ENCODE measurements at places on chromosomes 1 and 21. TPM values are rescaled to one million over a fixed set of nuclear protein-coding genes. Genes with fewer than 3 reads are reported as not detected.
A peak's percentile ranks its signal among the peaks of the same experiment; 100 is the strongest.

Gene DNAI4
- 5.1 TPM for total RNA-seq

Gene PLA2G5
- 0.77 TPM for total RNA-seq

Gene RBM15
- total RNA-seq, result 27.6 TPM

Gene APOBEC4
- not detected for total RNA-seq

Gene FCGR1A
- not detected for total RNA-seq

Gene TFF2
- not detected for total RNA-seq

Gene KCNE1
- total RNA-seq, result 0.26 TPM

Gene HSD3B2
- not detected for total RNA-seq

Gene NT5C1A
- not detected for total RNA-seq

Gene RASAL2
- 82.1 TPM for total RNA-seq

GRCh38 chr1:231177936-231178335 is 16.1 kb downstream of the TRIM67 start:
- DNase-seq, result no peak

GRCh38 chr1:234961456-234962339 is 166.9 kb downstream of the TOMM20 start:
- no peak for DNase-seq

GRCh38 chr1:33335020-33335419 is 14.1 kb upstream of the A3GALT2 start:
- no peak for DNase-seq

DNA sequence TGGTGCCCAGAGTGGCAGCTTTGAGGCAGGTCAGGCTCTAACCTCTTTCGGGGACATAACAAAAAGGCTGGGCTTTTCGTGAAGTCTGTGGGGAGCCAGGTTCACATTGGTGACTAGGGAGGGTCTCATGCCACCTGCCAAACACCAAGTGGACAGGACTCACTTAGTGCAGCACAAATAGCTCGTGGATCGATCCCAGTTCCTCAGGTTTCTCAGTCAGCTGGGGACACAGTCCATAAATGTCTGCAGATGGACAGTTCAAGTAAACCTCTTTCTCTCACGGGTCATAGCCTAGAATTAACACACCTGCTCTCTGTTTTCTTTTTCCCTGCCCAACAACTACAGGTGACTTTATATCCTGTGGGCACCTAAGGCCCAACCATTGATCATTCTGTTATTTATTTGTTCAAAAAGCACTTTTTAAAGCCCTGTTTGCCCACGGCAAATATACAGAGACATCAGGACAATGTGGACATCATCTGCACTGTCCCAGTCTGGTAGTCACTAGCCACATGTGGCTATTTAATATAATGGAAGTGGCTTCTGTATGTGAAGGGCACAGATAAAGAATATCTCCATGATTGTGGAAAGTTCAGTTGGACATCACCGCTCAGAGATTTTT is 53.5 kb downstream of the CAPN2 start:
- DNase-seq, result no peak

GRCh38 chr1:221824025-221824424 is 82.1 kb upstream of the DUSP10 start:
- no peak for DNase-seq

GRCh38 chr1:204431310-204432184 is 19.9 kb upstream of the PPP1R15B start:
- DNase-seq, result peak; percentile 79

DNA sequence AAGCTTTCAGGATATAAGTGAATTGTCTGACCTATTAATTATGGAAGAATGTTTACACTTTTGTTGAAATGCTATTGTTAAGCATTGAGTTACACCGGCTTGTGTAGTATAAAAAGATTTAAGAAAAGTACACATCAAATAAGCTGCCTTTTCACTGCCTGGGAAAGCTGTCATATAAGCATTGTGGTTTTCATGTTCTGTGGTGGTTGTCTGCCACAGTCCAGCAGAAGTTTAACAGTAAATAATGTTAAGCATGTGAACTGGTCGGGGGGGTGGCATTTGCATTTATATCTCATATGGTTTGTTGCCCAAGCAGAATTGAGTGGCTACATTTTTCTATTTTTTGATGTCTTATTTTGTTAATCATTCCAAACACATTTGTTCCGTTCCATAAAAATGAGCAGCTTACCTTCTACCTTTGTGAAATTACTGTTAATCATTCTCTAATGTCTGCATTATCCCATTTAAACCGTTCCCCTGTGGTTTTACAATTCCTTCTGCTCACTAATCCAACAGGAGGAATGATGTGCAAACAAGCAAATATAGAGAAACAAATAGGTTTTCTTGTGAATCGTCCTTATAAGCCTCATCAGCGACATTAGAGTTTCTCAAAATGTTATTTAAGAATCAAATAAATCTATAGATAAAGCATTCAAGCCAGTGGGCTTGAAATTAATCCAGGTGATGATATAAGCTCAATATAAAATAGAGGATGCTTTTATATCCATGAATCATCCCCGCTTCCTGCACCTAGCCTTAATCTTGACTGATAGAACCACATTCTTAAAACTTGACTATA is 160.8 kb upstream of the SAMSN1 start:
- DNase-seq, result no peak

DNA sequence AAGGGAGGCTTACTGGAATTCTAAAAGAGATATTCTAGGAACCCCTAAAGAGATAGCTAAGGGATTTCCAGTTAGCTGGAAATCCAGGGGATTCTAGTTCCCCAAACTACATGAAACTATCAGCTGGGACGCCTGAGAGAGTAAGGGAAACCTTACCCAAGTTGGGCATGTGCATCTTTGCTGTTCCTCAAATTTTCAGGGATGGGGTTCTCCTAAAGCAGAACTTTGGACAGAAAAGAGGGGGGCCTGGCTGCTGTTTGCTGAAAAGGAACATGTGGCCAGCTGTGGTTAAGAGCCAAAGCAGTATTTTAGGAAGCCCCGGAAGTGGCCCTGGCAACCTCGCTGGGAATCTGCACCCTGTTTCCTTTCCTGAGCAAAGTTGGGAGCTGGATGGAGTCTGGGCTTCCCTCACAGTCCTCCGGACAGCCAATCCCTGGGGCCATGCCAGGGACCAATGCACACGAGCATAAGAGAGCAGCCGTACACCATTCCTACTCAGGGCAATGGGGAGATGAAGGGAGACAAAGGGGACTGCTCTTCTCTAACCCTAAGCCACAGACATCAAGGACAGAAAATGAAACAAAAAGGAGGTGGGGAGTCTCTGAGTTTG is 154.3 kb downstream of the PLXNA2 start:
- DNase-seq, result no peak

GRCh38 chr1:87956072-87956471 is 627.4 kb downstream of the LMO4 start:
- DNase-seq, result no peak

DNA sequence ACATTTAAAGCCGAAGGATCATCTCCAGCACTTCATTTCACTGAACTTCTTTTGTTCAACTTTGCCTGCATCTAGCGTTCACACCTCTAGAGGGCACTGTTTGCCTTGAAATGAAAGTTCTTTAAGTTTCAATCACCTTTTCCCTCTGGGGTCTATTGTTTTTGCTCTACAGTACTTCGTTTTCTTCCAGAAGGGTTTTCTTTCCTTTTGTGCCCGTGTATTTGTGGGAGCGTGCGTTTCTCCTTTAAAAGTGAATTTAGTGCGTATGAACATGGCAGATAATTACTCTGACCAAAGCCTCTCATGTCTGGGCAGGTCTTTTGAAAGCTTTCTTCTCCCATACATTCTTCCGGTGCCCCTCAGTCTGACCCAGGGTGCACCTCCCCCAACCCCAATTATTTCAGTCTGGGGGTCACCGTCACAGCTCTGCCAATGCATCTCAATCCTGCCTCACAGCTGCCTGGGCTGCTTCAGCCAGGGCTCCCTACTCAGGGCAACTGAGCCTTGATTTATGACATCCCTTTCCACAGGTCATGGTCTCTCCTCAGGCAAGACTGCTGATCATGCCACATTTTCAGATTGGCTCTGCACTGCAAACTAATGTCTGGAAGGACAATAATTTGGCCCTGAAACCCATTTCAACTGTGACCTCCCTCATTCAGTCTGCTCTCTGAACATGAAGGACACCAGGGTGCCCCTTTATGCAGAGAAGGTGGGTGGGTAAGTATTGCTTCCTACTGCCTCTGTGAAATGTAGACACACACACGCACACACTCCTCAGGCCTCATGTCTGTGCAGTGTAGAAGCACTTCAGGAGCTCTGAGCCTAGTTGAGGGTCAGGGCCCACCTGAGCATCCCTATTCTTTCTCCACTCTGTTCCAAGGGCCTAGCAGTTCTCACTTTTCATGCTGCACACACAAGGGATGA is 88.6 kb downstream of the NUF2 start:
- DNase-seq, result peak; percentile 68

GRCh38 chr1:97136996-97137395 is 415.4 kb downstream of the PTBP2 start:
- DNase-seq, result no peak

- DNase-seq, result peak; percentile 72
Observed at GRCh38 chr1:206030714-206031113, 7.0 kb upstream of the CTSE start.

- peak; percentile 76 for DNase-seq
Observed at GRCh38 chr1:1441002-1441888, 5.8 kb downstream of the VWA1 start.

DNA sequence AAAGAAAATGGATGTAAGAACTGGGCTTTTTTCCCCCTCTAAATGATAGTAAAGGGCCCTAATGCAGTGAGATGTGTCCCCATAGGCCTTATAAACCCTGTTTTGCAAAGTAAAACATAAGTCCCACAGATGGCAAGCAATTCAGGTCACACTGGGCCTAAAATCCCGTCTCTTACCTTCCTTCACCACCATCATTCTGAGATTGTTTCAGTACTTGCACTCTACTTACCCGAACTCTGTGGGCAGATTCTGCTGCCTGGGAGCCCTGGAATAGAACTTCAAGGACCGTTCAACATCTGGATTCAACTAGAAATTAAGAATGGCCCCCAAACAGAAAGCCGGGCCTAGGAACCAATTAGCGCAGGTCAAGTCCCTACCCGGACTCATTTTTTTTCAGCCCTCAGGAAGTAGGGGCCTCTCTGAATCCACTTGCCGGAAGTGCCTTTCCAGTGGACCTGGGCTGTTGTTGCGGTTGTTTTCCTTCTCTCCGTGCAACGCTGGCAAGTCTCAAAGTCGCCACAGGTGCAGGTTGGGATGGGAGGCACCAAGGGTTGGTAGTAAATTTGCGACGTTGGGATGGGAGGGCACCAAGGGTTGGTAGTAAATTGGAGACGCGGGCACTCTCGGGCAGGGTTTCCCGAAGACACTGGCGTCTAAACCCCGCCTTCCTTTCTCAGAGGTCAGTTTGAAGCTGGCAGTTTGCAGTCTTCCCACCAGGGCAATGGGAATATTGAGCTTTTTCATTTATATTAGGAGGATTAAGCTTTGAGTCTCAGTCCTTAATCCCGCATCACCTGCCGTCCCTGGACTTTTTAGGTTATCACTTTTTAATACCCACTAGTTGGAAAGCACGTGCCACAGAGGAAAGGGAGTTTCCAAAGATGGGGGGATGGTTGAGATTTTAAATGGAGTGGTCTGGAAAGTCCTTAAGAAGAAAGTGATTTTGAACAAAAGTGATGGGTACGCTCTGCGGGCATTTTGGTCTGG is at the start of gene TMEM69:
Gene TMEM69 (plus strand): TSS at position 428 of the 987 bp plus-strand sequence. CDS start 2,888 bp downstream, outside the sequence.
- DNase-seq, result peak; percentile 68

GRCh38 chr21:15795533-15795932 is 65.8 kb downstream of the USP25 start:
- no peak for DNase-seq

- no peak for DNase-seq
Observed at GRCh38 chr21:35170818-35171217, 121.7 kb upstream of the RUNX1 start.

DNA sequence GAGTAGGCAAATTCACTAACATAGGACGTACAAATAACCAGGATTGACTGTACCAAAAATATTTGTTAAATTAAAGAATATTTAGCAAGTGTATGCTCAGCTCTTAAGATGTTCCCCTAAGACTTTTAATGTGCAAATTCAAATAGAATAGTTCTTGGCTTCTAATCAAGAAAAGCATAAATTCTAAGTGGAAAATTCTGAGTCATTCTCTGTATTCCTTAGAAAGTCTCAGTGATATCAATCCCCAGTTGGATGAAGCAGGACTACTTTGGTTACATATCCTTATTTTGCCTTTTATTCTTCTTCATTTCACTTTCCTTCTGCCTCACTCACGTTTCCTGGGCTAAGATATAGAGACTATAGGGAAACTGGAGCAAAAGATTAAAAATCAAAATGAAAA is 130.2 kb downstream of the IFI44 start:
- DNase-seq, result no peak

DNA sequence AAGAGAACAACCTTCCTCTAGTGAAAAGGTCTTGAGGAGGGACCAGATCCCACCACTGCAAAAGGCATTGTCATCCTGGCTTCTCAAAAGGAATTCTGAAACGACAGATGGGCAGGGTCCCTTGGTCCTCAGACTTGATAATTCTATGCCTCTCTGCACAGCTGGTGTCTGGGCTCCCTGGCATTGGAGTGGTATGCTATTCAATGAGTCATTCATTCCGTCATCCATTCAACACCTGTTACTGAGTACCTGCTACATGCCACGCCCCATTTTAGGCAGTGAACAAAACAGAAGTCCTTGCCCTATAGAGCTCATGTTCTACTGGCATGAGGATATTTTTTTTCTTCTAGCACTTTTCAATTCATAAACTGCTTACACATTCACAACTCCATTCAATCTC is 45.8 kb upstream of the HMGB4 start:
- no peak for DNase-seq

GRCh38 chr1:99737016-99737415 is 29.4 kb downstream of the FRRS1 start:
- DNase-seq, result peak; percentile 38

GRCh38 chr1:234489698-234490077 is 10.7 kb upstream of the TARBP1 start:
- DNase-seq, result no peak

GRCh38 chr21:26032263-26032662 is 138.3 kb downstream of the APP start:
- DNase-seq, result no peak

DNA sequence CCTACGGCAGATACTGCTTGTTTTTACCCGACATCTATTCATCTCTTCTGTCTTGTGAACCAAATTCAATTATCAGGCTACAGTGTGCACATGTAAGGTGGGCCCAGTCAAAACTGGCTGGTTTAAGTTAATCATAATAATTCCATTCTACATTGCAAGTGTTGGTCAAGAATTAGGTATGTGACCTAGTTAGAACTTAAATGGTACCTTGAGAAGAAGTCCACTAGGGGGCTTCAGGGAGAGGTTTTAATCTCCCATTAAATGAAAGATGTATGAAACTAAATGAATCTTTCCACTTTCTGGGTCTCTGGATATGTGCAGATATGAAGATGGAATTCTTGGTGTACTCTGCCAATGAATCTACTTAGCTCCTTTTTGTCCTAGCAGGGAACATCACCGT is 187.1 kb downstream of the CDC42BPA start:
- no peak for DNase-seq
